ENCODE measurements at places on chromosomes 5 and 9. TPM values are rescaled to one million over a fixed set of nuclear protein-coding genes. Genes with fewer than 3 reads are reported as not detected.

RFESD gene
- polyA plus RNA-seq: 25.1 TPM

KIF4B gene
- polyA plus RNA-seq: 10.6 TPM

FST gene
- polyA plus RNA-seq: 9.3 TPM

RASGEF1C gene
- polyA plus RNA-seq: 19.0 TPM

PCA3 gene
- not detected for polyA plus RNA-seq

PCDHA7 gene
- 0.78 TPM for polyA plus RNA-seq

OSMR gene
- polyA plus RNA-seq: 12.9 TPM

INSL6 gene
- 18.7 TPM for polyA plus RNA-seq

SURF6 gene
- polyA plus RNA-seq: 19.8 TPM

FOXD1 gene
- 9.1 TPM for polyA plus RNA-seq

PCDHB12 gene
- polyA plus RNA-seq: 1.4 TPM

MYMK gene
- 0.87 TPM for polyA plus RNA-seq

ADGRV1 gene
- polyA plus RNA-seq: 10.8 TPM

HACD4 gene
- polyA plus RNA-seq: 2.0 TPM

BRINP1 gene
- polyA plus RNA-seq: 1.8 TPM

LEAP2 gene
- polyA plus RNA-seq: 3.6 TPM

TAF11L10 gene
- not detected for polyA plus RNA-seq

TBC1D13 gene
- polyA plus RNA-seq: 15.5 TPM

GAPVD1 gene
- polyA plus RNA-seq: 80.0 TPM
